ENCODE measurements at places on chromosomes 7 and 10.
A peak's percentile ranks its signal among the peaks of the same experiment; 100 is the strongest.

GRCh38 chr7:100687261-100687660 lies 6.8 kb downstream of the GIGYF1 start:
- DNase-seq, result no peak

- no peak for DNase-seq
Observed at GRCh38 chr7:45105588-45106188, 5.8 kb downstream of the TBRG4 start.

GRCh38 chr7:103810112-103810744 lies 179.2 kb downstream of the RELN start:
- DNase-seq, result no peak

DNA sequence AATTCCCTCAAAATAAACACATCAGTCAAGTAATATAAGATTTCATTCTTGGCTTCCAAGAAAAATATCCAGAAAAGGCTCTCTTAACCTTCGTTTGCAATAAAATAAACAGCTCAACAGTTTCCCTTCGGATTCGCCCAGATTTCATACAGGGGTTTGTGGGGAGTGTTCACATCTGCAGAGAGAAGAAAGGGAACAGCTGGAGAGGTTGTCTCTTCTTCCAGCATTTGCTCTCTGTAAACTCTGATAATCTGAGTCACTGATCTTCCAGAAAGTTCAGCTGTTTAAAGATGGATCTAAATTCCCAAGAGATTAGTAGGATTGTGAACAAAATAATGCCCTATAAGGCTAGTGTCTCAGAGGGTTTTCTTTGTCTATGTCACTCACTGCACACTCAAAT lies 277.9 kb downstream of the HPSE2 start:
- no peak for DNase-seq

DNA sequence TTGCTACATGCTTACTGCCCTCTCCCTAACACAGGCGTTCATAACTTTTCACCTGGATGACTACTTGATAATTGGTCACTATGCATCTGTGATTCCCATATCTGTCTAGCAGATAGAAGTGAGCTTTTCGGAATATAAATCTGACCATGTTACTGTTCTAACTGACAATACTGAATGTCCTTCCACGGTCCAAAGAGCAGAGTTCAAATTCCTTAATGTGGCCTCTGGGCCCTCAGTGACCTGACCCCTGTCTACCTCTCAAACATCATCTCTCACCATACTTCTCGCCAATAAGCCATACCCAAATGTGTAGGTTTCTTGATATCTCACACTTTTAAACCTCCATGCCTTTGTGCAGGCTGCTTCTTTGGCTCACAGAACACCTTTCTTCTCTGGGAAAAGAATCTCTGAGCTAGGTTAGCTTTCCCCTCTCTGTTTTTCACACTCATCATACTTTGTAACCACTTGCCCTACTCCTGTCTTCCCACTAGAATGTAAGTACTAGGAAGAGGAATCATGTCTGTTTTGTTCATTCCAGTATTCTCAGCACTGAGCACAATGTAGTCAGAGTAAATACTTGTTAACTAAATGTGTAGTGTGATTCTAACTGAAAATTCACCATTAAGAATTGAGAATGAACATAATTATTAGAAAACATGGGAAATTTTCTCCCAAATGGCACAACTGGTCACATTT lies 39.2 kb upstream of the LRRC17 start:
- no peak for DNase-seq

GRCh38 chr7:141203586-141203985 lies 129.7 kb downstream of the TMEM178B start:
- DNase-seq, result no peak

DNA sequence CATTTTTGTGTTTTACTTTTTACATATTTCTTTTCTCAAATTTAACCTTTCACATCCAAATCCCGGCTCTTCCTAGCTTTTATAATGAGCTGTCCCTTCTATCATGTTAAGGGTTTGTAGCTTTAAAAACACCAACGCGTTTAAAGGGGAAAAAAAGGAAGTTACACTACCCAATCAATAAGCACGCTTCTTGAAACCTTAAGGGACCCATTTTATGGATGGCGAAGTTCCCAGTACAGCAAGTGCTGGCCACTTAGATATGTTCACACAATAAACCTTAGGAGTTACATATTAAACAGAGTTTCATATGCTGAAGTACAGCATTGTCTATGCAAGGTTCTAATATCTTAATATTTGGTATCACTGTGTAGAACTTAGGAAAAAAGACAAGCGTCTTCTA lies 1.8 kb downstream of the GNG11 start:
- no peak for DNase-seq

GRCh38 chr10:117740691-117741222 lies 198.2 kb downstream of the EMX2 start:
- no peak for DNase-seq

DNA sequence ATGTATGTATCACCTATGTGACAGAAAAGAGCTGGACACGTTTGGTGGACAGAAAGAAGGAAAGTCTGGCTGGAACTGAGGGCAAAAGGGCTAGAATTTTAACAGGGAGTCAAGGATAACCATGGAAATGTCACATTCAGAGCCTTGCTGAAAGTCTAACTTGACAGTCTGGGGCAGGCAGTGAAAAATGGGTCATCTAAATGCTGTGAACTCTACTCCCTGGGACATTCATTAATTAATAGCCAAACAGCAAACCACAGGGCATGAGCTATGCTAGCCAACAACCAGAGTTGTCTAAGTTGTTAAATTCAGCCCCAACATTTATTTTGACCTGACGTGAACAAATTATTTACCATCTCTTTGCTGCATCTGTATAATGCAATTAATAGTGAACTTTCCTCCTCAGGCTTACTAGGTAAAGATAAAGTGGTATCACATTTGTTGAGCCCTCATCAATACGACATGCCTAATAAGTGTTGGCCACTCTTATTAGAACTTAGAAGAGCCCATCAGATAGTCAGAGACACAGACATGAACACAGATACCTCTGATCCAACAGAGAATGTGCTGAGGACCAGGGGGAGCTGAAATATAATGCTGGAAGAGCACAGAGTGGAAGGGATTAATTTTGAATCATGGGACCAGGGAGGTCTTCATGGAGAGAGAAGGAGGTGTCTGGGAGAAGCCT lies 109.9 kb downstream of the SORCS1 start:
- no peak for DNase-seq

- no peak for DNase-seq
Observed at GRCh38 chr7:105760551-105761447, 115.6 kb downstream of the ATXN7L1 start.

- DNase-seq, result no peak
Observed at GRCh38 chr7:105098863-105099515, 85.0 kb downstream of the KMT2E start.

GRCh38 chr10:103630156-103630555 lies 136.7 kb downstream of the NEURL1 start:
- no peak for DNase-seq

GRCh38 chr10:112314822-112315474 lies 31.7 kb downstream of the TECTB start:
- peak; percentile 80 for DNase-seq

DNA sequence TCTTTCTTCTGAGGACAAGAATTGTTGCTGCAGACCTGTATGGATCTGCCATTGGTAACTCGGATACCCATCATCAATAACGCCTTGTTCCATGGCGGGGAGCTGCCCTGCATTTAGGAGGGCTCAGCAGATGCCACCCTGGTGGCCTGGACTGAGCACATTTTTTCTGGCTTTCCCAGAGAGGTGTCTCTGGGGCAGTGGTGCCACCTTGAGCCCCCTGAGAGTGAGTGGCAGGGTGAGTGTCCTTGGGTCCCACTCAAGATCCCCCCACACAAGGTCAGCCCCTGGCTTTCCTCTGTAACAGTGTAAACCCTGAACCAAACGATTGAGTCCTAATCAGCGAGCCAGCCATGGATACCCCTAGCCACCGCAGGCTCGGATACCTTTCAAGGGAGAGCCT lies 258.6 kb downstream of the GLRX3 start:
- DNase-seq, result no peak

GRCh38 chr10:30917789-30918188 lies 113.9 kb downstream of the ZNF438 start:
- no peak for DNase-seq

GRCh38 chr10:90788968-90789367 lies 68.9 kb downstream of the HTR7 start:
- no peak for DNase-seq

DNA sequence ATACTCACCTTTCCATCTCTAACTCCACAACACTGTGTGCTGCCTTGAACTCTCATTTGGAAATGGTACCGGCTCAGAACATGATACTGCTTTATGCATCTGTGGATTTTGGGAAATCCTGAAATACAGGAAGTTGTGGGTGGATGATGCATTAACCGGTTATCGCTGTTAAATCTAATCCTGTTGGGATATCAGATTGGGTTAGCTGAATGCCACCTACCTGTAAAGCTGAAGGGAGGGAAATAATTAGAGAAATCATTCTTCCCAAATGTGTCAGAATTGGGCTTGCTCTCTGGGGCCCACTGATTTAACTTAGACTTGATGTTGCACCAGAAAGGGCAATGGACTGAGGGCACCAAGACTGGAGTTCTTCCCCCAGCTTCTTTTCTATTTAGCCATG lies 54.0 kb downstream of the CH25H start:
- peak; percentile 16 for DNase-seq

GRCh38 chr10:29658984-29659965 lies 24.5 kb upstream of the SVIL start:
- DNase-seq, result peak; percentile 94

DNA sequence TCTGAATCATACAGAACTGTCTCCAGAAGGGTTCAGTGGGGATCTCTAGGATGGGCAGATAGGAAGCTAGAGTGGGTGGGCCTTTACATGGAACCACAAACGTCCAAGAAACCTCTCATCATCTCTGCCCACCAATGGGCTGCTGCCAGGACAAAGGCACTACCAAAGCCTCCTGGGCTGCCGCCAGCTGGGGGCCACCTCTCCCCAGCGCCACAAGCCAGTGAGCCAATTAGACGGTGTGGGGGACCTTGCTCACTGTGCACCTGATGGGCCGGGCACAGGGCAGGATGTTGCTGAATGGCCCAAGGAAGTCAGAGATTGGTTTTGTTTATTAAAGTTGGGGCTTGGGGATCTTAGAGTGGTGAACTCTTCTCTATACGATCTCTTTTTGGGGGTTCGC lies 242.1 kb downstream of the MGMT start:
- DNase-seq, result no peak

GRCh38 chr7:135942614-135943013 lies 34.5 kb downstream of the MTPN start:
- peak; percentile 33 for DNase-seq

DNA sequence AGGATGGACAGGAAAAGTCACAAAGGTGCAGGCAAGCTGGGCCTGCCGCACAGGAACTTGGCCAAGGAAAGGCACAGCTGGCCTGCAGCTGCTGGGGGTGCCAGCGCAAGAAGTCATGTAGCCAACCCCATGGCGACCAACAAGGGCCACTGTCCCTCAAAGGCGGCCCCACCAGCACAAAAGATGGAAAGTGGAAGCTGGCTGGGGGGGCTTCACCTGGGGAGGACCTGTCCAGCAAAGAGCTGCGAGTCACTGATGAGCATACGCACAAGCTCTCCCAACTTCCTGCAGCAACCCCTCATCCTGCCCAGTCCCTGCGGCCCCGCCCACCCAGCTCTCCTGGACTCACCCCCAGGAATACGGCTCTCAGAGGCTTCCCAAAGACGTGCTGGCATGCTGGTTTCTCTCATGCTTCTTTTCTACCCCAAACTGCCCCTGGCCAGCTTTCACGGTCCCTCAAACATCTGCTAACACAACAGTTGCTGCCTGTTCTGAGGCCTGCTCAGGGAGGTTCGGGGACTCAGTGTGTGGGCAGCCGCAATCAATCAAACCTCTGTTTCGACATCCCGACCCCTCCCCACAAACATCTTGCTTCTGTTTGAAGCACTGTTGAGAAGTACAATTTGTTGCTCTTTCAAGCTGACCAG lies 67.6 kb downstream of the FAM53B start:
- no peak for DNase-seq

DNA sequence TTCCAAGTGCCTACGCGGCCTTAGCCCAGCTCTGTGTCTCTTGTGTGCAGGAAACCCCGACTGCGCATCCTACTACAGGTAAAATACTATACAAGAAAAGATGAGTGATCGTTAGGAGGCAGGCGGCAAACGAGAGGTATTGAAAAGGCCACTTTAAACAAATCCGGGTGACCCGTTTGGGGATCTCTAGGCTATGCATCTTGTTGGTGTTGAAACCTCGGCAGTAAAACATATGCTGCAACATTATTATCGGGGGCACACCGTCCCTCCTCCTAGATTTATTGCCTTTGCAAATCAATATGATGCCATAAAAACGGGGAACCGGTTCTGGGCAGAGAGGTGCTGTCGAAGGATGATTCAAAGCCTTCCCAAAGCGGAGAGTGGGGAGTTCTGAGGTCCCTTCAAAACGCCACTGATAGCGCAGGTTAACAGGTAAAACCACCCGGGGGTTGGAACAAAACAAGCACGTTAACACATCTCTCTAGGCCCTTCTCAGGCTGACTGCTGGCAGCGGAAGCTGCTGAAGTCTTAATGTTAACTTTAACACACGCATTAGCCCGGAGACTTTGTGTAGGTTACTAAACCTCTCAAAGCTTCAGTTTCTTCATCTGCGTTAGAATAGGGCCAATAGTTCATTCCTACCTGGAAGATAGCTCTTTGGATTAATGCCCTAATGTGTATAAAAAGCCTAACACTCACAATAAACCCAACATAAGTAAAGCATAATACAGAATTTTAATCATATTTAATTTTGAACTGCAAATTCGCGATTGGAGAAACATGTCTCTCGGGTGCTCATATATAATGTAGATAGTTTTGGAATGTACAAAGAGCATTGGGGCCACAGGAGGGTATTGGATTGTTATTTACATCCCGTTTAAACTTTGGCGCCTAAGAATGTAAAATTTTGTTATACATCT lies 2.6 kb upstream of the TBX20 start:
- no peak for DNase-seq

DNA sequence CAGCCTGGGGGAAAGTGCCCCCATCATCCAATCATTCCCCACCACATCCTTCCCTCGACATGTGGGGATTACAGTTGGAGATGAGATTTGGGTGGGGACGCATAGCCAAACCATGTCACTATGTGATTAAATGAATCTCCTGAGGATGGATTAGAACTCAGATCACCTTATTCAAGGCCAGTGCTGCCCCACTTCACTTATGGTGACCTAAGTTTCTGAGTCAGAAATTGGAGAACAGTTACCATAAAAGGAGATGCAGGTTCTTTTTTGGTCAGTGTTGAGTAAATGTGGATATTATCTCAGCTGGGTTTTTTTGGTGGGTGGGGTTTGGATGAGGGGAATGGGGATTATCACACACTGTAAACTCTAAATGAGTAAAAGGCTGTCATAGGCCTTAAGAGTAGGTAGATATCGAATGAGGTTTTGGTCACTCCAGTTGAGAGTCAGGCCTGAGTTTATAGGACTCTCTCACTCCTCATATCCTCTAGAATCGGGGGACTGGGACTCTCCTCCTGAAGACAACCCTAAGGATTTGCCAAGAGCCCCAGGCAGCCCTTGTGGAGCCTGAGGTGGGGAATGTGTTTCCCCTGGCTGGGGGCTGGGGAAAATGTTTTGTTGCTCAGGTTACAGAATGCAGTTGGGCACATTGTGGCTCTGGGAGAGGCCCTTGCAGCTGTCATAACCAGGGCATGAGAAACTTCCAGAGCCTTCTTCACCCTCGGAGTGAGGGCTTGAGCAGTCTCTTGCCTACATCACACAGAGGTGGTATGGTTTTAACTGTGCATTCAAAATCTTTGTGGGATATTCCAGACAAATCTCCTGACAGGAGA lies 213.0 kb downstream of the BAMBI start:
- DNase-seq, result no peak

Measured in inflammatory macrophage (primary cell).